ENCODE measurements at places on chromosomes 6 and 20. TPM values are rescaled to one million over a fixed set of nuclear protein-coding genes. Genes with fewer than 3 reads are reported as not detected.

- DNase-seq, result peak; percentile 93
Measured at GRCh38 chr6:41545703-41546474, at the start of gene FOXP4. TSS of gene FOXP4 (plus strand) at chr6:41546381. CDS start at chr6:41565761, 19,380 bp downstream.

- no peak for DNase-seq
Measured at GRCh38 chr6:27867051-27867944, 44.9 kb downstream of the OR2B2 start.

The TMC2 gene
- polyA plus RNA-seq, result 0.18 TPM

DNA sequence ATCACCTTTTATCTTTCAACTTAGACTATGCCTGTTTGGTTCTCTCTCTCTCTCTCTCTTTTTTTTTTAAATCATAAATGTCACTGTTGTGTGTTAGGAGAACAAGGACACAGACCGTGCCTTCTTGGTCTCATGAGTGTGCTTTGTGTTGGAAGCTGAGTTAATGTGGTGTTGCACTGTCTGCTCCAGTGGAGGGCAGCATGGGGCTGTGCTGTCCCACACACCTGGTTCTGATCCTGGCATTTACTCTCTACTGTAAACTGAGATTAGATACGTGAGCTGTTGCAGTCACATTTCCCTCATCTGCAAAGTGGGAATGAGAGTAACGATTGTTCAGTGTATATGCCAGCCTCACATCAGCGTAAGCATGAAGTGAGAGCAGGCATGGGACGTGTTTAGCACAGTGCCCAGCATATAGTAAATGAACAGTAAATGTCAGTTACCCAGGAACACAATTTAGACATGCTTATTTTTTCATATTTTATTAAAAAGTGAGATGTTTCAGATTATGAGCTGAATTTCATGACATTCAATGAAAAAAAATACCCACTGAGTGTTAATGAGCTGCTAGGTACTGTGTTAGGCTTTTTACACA, 161.1 kb downstream of the FARS2 start:
- DNase-seq, result no peak

DNA sequence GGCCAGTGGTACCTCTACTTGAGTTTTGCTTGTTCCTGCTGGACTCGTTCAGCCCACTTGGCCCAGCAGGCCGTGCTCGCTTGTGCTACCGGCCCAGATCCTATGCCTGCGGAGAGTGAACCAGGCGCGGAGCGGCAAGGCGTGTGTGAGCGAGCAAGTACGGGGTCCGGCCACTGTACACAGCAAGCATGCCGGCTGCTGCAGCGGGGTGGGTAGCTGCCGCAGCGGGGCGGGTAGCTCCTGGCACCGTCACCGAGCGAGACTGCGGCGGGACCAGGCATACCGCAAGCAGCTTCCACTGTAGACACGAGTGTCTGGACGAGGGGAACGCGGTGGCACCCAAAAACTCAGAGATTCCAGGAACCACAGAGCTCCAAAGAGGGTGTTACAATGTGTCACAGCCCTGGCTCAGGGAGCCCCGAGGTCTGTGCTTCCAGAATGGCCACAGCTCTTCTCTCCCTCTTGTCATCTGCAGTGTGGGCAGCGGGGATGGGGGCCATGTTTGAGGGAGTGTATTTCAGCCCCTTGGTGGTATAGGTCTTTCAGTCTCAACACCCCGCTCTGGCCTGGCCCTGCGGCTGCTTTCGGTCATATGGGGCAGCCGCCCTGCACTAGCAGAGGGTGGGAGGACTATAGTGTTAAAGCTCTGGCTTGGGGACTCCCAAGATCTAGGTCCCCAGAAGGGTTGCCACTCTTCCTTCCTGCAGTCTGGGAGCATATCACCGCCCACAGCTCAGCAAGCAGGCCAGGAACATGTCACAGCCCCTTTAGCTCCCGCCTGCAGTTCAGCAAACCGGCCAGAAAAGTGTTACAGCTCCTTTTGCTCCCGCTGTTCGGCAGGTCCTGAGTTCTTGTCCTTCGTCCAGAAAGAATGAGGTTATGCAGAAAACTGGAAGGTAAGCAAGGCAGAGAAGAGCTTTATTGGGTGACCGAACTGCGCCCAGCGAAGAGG, 6.1 kb upstream of the RWDD1 start:
- no peak for DNase-seq

DNA sequence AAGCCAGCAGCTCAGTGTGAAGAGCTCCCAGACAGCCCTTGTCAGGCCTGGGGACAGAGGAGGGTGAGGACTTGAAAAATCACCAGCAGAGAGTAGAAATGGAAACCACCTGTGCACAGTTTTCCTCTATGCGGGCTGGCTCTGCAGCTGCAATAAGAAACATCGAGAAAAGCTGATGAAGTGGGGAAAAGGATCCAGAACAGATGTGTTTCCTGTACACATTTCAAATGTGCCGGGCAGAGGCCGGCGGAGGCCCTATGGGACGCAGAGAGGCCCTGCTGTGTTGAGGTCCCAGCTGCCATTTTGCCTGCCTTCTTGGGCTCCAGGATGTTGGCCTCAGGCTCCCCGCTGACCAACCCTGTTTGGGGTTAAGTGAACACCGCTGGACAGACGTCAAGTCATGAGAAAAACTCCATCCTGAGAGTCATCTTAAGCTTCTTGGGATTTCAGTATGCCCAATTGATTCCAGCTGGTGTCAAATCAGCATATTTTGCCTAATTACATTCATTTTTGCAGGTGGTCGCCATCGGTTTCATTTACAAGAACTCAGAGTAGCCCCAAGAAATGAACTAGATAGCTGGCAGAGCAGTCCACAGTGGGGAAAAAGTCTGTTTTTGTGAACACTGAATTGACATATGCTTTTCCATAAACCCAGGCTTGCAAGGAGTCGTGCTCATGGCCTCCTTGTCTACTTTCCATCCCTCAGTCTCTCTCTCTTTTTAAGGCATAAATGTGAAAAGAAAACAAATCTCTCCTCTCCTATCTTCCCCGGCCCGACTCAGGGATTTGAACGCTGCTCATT, 150.4 kb upstream of the PHACTR3 start:
- no peak for DNase-seq

The CASS4 gene
- polyA plus RNA-seq, result 3.6 TPM

GRCh38 chr6:16633961-16634360, 127.3 kb downstream of the ATXN1 start:
- DNase-seq, result no peak
